T-helper 1 cell (primary cell): ENCODE measurements at places on chromosomes 12 and 14.

- no peak for DNase-seq
Observed at GRCh38 chr12:63668028-63668799, at the start of gene DPY19L2. DPY19L2 (minus strand) TSS chr12:63668493; CDS start chr12:63668393, 100 bp downstream.

DNA sequence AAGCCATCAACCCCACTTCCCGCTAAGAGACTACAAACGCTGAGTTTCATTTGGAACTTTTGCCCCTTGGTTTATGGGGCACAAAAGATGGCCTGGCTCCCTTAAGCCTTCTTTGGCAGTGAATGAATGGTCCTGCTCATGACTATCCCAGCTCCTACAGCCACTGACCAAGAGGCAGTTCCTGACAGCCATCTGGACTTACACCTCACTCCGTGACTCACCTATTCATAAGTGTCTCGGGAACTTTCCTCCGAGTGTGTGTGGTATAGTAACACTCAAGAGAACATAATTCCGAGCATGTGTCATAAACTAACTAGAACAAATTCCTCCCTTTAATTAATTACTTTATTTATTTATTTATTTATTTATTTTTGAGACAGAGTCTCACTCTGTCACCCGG, 51.9 kb upstream of the NUDT4 start:
- DNase-seq = no peak

GRCh38 chr14:67077921-67078320, 111.3 kb upstream of the GARIN2 start:
- no peak for DNase-seq

GRCh38 chr12:77722536-77722935, 108.2 kb upstream of the NAV3 start:
- no peak for DNase-seq

DNA sequence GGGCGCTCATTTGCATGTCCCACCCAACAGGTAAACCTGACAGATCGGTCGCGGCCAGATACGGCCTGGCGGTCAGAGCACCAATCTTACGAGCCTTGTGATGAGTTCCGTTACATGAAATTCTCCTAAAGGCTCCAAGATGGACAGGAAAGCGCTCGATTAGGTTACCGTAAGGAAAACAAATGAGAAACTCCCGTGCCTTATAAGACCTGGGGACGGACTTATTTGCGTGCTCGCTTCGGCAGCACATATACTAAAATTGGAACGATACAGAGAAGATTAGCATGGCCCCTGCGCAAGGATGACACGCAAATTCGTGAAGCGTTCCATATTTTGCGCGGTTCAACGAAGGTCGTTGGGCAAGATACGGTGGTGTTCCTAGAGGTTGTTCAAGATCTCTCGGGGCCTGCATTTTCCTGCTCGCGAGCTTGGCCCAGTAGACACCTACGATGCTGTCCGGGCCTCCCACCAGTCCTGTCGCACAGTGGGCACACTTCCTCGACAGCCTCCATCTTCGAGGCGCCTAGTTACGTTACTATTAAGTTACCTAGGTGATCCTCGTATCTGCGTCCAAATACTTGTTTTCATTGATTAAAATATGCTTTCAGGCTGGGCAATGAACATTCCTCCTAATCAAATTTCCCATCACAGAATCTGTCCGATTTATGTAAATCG, at the start of gene RNU6-7:
Gene RNU6-7, plus strand, starts transcription at position 230 of the 675 bp plus-strand sequence.
- DNase-seq = no peak

DNA sequence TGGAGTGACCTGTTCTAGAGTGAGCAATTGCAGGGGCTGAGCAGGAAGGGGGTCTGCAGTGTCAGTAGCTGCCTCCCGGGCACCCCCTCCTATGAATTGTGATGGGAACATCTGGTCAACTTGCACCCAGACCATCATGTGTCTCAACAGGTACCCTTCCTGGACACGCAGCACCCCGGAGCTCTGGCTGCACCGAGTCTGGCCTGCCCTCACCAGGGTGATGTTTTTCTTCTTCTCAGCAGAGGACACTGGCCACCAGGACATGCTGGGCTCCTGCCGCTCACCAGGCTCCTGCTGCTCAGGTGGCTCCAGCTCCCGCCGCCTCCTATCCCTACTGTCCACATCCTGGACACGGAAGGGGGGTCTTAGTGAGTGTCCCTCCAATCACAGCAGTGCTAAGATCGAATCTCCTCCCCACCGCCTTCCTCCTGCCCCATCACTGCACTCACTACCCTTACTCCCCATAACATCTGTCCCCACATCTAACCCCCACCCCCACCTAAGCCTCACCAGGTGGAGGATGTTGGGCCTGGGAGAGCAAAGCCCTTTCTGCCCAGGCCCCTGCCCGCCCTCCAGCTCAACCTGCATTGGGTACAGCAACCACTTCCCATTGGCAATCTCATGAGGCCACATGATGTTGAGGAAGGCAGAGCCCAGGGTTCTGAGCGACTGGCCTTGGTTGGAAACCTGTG, 14.9 kb downstream of the ITGA7 start:
- no peak for DNase-seq
